HL-60 (cell line): ENCODE measurements at places on chromosomes 6 and 20.

DNA sequence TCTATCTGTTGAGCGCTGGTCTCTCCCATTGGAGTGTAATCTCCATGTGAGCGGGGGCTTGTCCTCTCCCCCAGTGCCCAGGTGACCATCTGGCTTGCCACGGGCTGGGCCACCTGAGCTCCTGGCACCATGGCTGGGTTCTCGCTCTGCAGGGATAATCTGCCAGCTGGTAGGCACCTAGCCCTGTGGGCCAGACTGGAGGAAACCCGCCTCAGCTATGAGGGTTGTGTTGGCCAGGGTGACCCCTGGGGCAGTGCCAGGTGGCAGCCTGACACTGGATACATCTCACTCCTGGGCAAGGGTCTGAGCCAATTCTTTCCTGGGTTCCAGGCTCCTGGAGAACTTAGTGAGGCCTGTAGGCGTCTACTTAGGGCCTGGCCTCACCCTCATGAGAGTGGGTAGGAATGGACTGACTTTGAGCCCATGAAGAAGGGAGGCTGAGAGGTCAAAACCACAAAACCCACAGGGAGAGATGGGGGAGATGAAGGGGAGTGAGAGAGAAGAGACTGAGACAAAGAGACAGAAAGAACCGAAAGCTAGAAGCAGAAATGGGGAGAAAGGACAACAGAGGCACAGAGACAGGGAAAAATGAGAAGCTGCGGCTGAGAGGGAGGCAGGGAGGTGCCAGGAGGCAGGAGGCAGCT is 5.8 kb upstream of the SLC52A3 start:
- no peak for DNase-seq

DNA sequence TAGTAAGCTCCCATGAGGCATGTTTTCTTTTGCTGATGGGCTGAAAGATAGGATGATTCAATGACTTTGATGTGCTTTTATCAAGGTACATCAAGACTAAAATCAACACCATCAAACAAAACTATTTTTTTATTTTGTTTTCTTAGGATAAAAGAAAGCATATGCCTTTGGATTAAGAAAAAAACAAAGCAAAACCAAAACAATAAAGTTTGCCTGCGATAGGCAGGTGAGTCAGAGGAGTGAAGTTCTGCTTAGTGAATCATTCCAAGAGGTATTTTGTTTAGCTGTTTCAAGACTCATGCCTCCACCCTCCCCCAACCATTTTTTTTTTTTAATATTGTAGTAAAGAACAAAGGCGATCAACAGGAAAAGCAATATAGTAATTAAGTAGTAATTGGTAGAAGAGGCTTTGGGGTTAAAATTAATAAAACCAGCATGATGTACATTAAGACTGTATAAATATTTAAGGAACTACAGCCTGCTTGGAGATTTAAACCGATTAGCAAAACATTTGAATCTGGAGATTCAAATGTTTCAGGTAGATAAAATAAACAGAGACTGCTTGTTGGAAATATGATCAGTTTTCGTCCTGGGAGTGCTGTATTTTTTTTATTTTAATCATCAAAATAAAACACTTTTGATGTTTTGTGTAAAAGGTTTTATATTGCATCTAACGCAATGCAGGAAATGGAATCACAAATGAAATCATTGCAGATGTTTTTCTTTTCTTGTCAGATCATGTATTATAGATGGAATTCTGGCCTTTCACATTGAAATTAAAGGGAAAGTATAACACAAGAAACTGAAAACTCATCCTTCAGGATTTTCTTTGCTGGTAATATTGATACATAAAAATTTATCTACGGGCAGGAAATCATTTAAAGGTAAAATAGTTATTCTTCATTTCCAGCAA is 482.3 kb upstream of the MANEA start:
- DNase-seq = no peak

DNA sequence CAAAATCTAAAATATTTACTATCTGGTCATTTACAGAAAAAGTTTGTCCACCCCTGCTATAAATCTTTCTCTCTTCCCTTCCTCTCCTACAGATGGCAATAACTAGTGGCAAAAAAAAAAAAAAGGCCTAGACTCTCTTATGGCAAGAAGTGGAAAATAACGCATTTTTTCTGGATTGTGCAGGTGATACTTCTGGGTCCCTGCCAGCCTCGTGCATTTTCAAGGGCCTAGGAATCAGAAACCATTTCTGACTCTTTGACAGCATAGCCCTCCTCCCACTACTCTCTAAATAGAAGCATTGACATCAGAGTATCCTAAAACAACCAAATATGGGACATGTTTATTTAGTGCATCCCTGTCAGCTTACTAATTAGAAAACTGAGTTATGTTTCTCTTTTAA is 251.0 kb downstream of the KHDC1L start:
- DNase-seq = no peak

GRCh38 chr20:41213150-41213820 is 75.9 kb downstream of the PLCG1 start:
- no peak for DNase-seq

GRCh38 chr6:3749977-3750316 is 1.6 kb downstream of the PXDC1 start:
- DNase-seq = no peak

GRCh38 chr6:14863902-14864850 is 381.7 kb upstream of the JARID2 start:
- DNase-seq = no peak

GRCh38 chr20:7879883-7880282 is 60.4 kb downstream of the HAO1 start:
- no peak for DNase-seq

DNA sequence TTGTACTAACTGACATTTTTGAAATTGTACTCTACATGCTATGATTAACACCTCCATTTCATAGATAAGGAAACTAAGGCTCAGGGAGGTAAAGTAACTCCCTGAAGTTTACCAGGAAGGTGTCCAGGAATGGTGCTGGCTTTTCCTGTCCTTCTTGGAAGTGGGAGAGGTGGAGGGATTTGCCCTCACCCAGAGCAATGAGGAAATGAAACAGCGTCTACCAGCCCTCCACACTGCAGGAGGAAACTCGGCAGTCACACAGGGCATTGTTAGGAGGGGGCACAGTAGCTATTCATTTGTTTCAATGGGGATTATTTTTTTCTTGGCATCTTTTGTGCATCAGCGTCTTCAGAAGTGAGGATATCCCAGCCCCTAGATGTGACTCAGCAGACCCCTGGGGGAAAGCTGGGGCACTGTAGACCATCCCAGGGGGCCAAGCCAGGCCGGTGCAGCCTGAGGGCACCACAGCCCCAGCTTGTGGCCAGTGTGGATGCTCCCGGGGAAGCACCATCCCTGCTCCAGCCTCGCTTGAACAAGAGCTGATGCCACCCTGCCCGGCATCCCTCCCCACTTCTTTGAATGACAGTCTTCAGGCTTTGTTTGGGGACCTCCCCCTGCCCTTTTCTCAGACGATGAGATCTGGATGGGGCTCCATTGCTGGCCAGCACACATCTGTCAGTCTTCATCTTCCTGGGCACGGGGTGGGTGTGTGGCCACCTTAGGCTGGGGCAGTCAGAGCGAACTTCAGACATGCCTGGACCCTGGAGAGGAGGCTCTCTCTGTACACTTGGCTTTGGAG is 224.4 kb upstream of the PMEPA1 start:
- DNase-seq = no peak

DNA sequence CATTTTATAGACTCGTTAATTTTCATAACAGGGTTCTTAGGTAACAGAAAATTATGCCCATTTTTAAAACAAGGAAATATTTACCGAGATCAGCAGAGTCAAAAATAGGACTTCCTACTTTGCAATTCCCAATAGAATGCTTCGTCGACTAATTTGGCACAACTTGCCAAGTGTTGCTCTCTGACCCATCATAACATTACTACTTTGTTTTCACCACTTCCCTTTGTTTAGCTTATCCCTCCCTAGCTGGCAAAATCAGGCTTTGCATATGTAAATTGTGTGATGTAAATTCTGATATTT is 914 bp upstream of the RANBP9 start:
- no peak for DNase-seq

DNA sequence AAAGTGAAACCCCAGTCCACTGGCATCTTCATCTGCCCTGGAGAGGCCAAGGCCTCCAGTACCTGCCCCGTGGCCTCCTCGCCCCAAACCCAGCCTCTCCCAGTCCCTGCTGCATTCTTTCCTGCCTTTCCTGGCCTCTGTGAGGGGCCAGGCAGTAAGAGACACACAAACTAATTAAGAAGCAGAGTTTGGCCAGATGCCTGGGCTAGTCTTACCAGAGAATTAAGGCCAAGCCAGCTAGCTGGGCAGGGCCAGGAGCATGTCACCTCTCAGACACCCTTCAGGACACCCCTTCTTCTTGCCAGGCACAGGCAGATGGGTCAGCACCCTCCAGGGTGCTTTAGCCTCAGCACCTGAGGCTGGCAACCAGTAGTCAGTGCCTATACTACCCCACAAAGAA is 2.4 kb downstream of the MDGA1 start:
- no peak for DNase-seq
